ENCODE measurements at places on chromosomes 6 and 20.

DNA sequence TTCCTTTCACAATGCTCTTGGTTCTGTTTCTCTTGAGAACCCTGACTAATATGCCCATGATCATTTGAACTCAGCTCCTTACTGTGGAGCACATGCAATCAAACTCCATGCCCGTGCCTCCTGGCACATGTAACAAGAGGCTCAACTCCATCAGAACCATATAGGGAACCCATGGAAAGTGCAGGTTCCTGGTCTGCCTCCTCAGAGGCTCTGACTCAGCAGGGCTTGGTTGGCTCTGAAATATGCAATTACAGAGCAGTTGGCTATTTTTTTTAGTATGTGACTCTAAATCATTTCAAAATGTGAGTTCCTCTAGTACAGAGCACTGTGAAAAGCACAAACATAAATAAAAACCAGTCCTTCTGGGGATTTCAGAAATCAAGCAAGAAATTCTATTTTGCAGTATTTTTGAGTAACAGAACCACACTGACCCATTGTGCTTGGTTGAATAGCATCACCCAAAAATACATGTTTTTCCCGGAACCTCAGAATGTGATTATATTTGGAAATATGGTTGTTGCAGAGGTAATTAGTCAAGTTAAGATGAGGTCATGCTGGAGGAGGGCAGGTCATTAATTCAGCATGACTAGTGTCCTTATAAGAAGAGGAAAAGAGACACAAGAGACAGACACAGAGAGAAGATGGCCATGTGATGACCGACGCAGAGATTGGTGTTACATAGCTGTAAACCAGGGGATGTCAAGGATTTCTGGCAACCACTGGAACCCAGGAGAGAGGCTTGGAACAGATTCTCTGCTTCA is 13.2 kb upstream of the MAP3K4 start:
- DNase-seq: no peak

DNA sequence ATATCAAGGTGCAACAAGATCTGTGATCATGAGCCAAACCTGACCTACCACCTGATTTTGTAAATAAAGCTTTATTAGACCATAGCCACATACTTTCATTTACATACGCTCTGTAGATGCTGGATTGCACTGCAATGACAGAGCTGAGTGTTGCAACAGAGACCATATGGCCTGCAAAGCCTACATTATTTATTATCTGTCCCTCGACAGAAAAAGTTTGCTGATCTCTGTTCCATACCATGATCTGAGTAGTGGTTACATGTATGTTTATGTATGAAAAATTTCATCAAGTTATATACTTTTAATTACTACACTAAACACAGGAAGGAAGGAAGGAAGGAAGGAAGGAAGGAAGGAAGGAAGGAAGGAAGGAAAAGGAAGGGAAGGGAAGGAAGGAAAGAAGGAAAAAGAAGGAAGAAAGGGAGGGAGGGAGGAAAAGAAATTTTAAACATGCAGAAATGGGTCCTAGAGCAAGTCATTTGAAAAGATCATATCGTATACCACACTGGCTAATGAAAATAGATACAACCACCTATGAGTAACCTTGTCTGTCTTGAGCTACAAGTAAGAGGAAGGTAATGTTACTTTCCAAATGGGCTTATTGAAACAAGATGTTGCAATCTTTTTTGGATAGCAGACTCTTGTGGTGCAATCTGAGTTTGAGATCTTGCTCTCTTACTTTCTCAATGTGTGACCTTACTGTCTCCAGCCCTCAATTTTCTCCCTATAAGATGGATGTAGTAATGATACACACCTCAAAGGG is 441.0 kb downstream of the KIF16B start:
- DNase-seq: no peak

DNA sequence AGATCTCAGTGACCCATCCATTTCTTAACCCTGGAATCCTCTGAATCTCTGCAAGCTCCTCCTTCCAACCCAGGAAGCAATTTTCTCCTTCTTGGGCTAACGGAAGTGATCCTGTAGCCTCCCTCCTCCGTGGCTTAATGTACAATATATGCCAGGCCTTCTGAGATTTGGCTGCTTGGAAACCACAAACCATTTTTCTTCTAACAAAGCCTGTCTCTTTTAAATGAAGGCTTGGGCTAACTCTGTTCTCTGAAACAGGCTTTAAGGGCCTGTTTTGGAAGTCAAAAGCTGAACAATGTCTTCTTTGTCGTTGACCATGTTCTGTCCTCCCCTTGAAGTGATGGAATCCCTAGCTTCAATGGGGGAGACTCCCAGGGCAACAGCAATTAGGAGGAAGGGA is 14.9 kb downstream of the FYN start:
- no peak for DNase-seq

GRCh38 chr6:97822632-97823031 is 539.6 kb upstream of the MMS22L start:
- DNase-seq: peak; percentile 68

- no peak for DNase-seq
Measured at GRCh38 chr20:58021481-58021880, 207.0 kb downstream of the ANKRD60 start.

Measured in NCI-H69 (cell line).